ENCODE measurements at places on chromosomes 1 and 21.

DNA sequence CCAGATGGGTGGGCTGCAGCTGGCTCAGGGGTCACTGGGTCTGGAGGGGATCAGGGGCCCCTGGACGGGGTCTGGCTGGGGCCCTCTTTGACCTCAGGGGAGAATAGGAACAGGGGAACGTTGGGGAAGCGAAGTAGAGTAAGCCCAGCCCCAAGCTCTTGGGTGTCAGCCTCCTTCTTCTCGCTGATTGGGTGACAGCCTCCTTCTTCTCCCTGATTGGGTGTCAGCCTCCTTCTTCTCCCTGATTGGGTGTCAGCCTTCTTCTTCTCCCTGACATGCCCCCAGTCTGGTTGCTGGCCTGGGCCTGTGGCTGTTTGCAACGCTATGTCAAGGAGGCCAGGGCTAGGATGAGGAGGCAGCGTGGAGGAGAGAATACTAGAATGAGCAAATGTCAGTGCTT lies 76.7 kb upstream of the CASZ1 start:
- no peak for DNase-seq

DNA sequence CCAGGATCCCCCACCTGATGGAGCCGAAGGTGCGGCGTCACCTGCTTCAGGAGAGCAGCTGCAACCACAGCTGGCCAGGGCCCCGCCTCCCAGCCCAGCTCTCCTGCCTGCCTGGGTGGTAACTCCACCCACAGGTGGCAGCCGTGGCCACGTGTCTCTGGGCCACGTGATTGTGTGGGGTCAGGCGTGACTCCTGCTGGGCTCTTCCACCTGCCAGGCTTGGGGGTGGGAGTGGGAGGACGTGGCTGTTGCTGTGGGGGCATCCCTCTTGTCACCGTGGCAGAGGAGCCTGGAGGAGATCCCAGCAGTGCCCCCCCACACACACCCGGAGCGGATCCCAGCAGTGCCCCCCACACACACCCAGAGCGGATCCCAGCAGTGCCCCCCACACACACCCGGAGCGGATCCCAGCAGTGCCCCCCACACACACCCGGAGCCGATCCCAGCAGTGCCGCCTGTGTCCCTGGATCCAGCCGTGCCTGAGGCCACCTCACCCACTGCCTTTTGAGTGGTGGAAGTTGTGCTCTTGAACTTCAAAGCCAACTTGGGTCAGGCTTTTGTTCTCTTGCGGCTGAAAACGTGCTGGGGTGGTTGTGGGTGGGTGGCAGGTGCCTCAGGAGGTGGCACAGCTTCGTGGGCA lies 32.2 kb downstream of the POFUT2 start:
- DNase-seq, result no peak

GRCh38 chr1:209657918-209658317 lies 5.7 kb upstream of the LAMB3 start:
- no peak for DNase-seq

- no peak for DNase-seq
Observed at GRCh38 chr1:32068957-32069588, 3.7 kb upstream of the TMEM39B start.

GRCh38 chr1:16298653-16299052 lies 53.6 kb downstream of the FBXO42 start:
- DNase-seq, result no peak

- no peak for DNase-seq
Observed at GRCh38 chr1:171160211-171160610, 24.9 kb upstream of the FMO2 start.

DNA sequence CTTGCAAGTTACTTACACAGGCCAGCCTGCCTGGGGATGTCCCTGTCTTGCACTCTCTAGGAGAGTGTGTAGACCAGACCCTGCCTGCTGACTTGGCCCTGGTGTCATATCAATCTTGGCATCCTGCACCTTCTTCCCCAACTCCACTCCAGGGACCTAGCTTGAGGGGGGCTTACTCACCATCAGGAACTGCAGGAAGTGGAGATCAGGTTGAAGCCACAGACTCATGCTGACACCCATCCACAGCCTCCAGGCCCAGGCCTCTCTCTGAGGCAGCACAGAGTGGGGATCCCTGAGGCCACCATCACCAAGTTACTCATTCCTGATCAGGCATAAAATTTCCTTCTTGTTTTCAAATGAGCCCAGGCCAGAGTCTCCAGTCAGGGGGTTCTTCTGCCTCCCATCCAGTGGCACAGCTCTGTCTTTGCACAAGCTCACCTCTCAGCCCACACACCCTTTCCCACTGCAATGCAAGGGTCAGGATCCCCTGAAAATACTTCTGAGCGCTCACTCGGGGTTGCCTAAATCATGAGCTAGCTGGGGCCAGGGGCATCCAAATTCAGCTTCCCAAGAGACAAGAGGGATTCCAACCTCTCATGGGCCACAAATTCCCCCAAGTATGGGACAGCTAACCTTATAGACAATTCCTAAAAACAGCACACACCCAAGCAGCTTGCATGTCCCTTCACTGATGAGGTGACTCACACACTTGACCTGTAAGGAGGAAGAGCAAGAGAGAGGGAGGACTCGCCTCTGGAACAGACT lies 33.5 kb downstream of the CSMD2 start:
- no peak for DNase-seq

- no peak for DNase-seq
Observed at GRCh38 chr1:154351363-154352068, 26.2 kb downstream of the ATP8B2 start.
